NT2/D1 (cell line): ENCODE measurements at places on chromosomes 13 and 19.

GRCh38 chr19:51259348-51260245, 8.7 kb downstream of the SIGLECL1 start:
- DNase-seq, result peak; percentile 23

GRCh38 chr13:112170823-112171569, 104.0 kb downstream of the SOX1 start:
- no peak for DNase-seq

- DNase-seq, result no peak
These were observed 105.9 kb downstream of the AKAP11 start for GRCh38 chr13:42377640-42378382.

DNA sequence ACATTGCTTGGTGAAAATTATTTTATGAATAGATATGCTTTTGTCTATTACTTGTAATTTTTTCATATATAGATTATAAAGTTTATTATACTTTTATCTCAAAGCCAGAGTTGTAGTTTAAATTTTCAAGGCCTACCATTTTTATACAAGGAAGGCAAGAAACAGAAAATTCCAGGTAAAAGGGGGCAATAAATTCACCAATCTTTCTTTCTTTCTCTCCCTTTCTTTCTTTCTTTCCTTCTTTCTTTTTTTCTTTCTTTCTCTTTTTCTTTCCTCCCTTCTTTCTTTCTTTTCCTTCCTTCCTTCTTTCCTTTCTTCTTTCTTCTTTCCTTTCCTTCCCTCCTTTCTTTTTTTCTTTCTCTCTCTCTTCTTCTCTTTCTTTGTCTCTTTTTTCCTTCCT, 529.4 kb downstream of the PCDH17 start:
- DNase-seq, result no peak

DNA sequence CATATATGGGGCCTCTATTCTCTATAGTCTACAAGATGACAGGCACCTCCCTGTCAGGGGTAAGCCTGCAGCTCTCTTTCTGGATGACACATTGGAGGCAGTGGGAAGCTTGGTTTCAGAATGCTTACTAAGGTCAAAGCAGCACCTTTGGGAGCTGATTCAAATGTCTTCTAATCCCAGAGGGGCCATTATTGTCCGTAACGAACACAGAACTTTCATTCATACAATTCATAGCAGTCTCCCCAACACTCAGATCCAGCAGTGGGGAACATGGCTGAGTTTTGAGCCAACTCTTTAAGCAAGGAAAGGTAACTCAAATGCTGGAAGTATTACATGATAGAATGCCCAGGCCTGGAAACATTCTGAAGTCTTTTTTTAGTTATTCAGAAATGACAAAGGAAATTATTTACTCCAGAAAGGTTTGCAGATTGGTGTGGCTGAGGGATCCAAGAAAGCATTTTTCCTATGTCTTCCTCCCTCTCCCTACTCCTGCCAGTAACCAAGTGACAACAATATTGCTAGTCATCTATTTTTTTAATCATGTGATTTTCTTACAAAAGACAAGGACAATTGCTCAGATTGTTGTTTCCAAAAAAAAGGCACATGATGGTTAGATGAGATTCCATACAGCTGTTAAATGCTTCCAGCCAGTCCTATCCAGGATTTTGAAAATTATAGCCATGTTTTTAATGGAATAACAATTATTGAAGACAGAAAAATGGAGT, 118.7 kb downstream of the FOXO1 start:
- no peak for DNase-seq

GRCh38 chr13:114148521-114148855, 16.1 kb upstream of the RASA3 start:
- no peak for DNase-seq

GRCh38 chr13:100673376-100673712, 1.3 kb downstream of the TMTC4 start:
- DNase-seq, result no peak

- no peak for DNase-seq
These were observed 6.9 kb downstream of the UBE2L5 start for GRCh38 chr13:30429235-30429634.

DNA sequence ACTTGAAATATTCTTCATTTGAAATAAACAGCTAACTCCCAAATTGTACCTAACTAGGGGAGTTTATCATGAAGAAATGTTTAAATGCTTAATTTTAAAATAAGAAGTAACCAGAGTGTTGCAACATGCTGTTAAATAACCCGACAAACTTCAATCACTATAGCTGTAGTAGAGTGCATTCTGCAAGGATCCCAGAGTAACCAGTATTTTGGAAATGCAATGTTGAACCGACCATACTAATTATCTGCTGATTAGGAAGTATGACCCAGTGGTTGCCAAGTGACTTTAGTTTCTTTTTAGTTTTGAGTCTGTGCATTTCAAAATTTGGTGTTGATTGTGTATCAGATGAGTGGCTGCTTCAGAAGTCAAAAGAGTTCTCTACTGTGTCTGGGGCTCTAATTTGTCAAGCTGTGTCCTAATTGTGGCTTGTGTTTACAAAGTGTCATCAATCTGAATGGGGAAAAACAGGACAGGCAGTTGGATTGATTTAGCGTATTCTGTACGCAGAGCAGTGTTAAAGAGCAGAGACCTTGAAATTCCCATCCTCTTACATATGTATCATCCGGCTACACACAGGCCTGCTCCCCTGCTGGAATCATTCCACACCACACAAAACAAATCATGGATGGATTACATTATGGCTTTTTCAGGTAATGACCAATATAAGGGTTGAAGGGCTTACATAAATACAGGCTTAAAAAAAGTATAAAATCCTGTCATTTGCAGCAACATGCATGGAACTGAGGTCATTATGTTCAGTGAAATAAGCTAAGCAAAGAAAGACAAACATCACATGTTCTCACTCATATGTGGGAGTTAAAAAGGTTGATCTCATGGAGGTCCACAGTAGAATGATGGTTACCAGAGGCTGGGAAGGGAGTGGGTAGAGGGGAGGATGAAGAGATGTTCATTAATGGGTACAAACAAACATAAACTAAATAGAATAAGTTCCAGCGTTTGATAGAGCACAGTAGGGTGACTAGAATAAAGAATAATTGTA, 351.5 kb downstream of the KLF12 start:
- DNase-seq, result no peak

DNA sequence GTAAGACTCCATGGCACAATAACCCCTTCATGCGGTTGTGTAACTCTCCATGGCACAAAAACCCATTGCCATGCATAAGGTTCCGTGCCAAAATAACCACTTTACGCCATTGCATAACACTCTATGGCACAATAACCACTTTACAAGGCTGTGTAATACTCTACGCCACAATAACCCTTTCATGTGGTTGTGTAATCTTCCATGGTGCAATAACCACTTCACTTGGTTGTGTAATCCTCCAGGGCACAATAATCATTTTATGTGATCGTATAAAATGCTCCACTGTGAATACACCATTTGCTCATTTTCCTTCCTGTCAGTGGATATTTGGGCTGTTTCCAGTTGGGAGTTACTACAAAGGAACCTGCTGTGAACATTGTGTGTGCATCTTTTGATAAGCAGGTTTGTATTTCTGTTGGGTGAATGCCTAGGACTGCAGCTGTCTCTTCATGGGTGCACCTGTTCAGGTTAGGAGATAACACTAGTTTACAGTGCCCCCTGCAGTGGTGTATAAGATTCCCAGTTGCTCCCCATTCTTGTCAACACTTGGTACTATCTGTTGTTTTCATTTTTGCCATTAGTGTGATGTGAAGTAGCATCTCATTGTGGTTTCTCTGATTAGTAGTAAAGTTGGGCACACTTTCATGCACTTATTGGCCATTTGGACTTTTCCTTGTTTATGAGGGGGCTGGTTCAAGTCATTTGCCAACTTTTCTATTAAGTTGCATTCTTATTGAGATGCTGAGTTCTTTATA, 21.1 kb upstream of the ZSCAN18 start:
- no peak for DNase-seq
